ENCODE measurements at places on chromosomes 6 and 20.
A peak's percentile ranks its signal among the peaks of the same experiment; 100 is the strongest.

- DNase-seq = peak; percentile 33
Observed at GRCh38 chr6:98657764-98658163, 176.6 kb upstream of the POU3F2 start.

DNA sequence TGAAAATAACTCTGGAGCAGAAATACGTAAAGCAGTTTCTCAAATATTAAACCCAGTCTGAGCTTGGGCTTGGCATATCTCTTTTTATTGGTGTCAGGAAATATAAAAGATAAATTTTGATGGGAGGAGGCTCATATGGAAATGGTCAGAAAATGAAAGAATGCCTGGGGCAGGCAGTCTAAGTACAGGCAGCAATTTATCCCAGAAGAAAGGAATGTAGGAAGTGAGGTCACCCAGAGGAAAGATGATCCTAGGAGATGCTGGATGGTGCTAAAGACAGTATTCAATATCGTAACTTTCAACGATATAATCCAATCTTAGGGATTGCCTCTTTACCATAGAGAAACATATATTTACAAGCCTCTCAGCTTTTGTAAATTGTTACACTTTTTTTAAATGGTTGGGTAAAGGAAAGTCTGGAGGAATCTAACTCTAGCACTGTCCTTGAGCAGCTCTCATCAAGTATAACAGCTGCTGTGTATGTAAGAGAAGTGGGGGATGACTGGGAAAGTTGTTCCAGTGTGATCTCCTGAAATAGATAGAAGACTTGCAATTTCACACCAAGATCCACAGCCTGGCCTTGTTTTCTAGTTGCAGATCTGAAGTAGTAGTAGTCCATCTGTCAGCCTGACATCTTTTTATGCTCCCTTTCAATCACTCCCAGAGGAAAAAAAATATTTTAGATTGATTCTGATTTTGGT is 256.9 kb upstream of the SASH1 start:
- no peak for DNase-seq

DNA sequence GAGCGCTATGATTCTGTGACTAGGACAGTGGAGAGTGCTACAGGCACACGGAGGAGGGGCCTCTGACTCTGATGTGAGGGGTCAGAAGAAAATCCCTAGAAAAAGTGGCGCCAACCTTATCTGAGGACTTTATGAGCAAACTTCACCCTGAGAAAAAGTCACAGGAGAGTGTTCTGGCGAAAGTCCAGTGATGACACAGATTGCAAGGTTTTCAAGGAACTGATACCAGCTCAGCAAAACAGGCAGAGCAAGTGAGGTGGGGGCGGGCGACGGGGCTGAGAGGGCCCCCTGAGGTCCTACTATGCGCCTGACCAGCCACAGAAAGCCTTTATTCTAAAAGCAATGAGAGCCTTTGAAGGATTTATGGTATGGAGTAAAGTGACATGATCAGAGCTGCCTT is 73.3 kb downstream of the SLC22A23 start:
- peak; percentile 95 for DNase-seq

DNA sequence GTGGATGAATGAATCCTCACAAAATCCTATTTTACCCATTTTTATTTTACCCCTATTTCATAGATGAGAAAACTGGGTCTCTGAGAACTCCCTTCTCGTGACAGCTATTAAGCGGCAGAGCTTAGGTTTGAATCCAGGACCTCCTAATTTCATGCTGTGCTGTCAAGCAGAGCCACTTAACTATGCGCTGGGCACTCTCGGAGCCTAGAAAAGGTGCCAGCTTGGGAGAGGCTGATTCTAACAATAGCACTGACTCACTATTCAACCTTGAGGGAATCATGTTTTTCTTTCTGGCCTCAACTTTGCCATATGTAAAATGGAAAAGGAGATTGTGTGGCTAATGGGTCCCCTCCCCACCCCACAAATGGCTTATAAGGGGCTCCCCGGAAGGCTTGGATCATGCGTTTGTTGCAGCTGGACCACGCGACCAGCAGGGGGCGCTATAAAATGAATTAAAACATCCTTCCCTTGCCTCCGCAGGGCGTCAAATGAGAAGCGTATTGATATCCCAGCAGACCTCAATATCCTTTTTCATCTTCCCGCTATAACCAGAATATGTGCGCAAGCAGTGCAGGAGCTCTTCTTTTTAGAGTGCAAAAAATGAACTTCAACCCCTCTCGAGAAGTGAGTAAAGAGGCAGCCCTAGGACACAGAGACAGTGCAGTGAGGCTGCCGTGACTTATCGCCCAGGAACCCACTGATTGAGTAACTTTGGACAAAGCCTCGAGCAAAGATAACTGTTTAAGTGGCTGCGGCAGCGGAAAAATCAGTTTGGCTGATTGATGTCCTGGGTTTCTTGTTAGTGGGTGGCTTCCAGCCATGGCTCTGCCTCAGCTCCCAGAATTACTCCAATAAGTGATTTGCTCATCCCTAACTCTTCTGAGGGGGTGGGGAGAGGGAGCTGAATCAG is 12.8 kb upstream of the PDYN start:
- peak; percentile 50 for DNase-seq

DNA sequence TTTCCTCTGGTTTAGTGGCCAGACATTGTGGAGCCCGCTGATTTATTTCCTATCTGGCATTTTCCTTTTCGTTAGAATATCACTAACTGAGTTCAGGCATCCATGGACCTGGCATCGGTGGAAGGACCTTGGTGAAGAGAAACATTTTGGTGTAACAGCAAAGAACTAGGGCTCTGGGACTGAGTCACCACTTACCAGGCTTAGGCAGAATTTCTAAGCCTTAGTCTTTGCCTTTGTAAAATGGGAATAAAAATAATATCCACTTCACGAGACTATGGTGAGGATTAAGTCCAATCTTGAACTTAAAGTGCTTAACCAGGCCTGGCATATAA is 42.0 kb upstream of the ENPP1 start:
- no peak for DNase-seq

- DNase-seq = no peak
Observed at GRCh38 chr6:129903082-129903481, 42.0 kb upstream of the TMEM244 start.
